RPMI7951 (cell line): ENCODE measurements at places on chromosomes 7 and 10. TPM values are rescaled to one million over a fixed set of nuclear protein-coding genes. Genes with fewer than 3 reads are reported as not detected.
A peak's percentile ranks its signal among the peaks of the same experiment; 100 is the strongest.

DNA sequence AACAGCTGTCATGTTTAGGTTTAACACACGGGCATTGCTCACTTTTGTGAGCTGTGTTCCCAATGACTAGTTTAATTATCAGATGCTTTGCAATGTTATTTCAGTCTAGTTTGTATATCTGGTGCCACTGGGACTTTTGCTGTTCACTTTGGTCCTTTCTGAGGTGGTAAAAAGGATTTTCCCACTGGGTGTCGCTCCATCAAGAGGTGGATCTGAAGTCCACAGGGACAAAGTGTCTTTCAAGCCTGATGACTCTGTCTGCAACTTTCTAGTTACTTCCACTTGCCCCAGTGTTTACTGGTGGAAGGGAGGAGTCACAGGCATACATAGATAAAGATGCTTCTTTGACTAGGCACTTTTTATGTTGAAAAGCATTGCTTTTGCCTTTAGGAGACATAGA, 242.2 kb downstream of the HGF start:
- DNase-seq = no peak

DNA sequence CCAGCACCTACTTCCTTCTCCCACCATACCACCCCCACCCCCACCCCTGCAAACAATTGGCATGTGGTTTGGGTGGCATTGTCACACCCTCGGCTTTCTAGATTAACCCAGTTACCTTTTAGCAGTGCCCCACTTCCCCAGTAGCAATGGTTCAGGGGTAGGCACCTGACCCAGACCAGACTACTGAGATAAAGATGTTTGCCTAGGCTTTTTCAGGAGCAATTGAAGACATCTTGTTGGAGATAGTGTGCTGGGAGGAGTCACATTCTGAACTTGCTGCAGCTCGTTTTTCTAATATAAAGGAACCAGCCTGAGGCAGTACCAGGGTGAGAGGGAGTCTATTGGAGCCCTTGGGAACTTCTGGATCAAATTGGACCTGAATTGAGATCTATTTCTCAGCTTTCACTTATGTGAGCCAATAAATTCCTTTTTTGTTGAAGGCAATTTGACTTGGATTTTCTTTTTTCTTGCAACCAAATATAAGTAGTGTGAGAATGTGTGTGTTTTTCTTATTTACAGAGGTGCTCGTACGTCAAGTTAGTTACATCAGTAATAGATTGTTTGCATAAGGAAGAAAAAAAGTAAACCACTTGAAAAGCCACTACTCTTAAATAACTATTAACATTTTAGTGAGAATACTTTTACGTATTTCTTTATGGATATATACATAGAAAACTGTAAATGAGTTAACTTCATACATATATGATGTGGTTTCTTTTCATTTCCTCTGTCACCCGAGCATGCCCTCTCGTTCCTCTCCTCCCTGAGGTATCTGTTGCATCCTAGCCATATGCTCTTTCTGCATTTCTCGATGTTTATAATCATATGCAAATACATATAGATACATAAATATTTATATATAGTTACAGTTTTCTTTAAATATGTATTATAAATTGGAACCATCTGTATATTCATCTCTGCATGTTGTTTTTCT, 38.0 kb downstream of the RAB18 start:
- DNase-seq = no peak

GRCh38 chr10:3046981-3047547, 20.3 kb upstream of the PFKP start:
- no peak for DNase-seq

DNA sequence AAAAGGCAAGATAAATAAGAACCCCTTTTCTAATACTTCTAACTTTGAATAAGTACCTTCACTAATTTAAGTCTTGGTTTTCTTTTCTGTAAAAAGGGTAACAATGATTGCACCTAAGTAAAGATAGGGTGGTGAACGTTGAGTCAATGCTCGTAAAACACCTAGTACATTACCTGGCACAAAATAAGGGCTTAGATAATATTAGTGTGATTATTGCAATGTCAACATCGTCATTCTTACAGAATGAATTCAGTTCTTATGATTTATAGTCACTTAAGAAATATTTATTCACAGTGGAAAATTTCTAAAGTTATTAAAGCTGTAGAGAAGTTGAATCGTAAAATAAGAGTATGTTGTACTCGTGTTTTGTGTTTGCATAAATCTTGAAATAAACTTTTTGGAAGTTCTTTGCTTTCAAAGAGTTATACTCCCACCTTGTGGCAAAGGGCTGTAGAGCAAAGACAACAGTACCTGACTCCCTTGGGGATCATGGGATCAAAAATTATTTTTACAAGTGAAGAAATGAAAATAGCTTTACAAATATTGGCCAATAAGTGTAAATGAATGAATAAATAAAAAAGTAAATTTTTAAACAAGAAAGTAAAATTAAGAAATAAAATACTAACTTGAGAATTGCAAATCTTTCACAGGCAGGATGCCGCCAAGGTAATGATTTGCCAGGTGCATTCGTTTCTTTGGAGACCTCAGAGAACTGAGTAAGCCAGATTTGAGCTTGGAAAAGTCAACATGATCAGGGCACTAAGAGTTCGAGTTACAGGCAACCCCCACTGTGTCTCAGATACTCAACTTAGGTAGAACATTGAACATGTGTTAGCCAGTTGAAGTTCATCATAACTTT, 285.8 kb upstream of the CACNA2D1 start:
- DNase-seq = peak; percentile 15

DNA sequence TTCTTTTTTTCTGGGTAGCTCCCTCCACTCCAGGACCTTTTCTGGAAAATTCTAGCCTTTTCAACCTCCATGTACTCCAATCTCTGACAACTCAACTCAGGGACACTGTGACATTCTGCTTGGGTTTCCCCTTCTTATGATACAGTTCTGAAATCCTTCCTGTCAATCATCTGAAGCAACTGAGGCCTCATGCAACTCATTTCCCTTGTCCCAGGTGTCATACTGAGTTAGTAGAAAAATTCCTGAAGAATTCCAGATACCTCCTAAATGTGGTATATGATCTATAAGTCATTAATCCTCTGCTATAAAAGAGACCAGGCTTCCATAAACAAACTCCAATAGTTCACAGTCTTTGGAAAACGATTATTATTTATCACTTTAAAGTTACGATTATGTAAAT, 43.0 kb upstream of the MYO3A start:
- no peak for DNase-seq

GRCh38 chr10:33674986-33675599, 340.6 kb upstream of the NRP1 start:
- DNase-seq = no peak

DNA sequence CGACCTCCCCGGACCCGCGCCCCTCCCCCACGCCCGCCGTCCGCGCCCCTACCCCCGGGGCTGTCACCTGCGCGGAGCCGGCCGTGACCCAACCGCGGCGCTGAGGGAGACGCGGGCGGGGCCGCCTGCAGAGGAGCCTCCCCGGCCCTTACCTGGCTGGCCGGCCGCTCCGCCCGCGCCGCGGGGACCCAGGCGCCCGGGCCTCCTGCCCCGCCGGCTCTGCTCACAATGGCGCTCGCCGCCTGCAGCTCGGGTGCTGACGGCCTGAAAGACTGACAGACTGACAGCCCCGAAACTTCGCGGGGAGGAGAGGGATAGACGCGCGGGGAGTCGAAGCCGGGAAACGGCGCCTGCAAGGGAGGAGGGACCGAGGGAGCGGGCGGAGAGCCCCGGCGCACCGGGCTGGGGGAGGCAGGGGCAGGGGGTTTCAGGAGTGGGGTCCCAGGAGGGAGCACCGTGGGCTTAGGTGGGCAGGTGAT, 393 bp downstream of the ZNF467 start:
- no peak for DNase-seq

GRCh38 chr7:100670074-100670473, 3.5 kb upstream of the GNB2 start:
- DNase-seq = no peak

- peak; percentile 49 for DNase-seq
Measured at GRCh38 chr10:62769574-62770242, 34.8 kb upstream of the ADO start.

- peak; percentile 41 for DNase-seq
Measured at GRCh38 chr7:151565541-151565940, 45.8 kb upstream of the RHEB start.

DNA sequence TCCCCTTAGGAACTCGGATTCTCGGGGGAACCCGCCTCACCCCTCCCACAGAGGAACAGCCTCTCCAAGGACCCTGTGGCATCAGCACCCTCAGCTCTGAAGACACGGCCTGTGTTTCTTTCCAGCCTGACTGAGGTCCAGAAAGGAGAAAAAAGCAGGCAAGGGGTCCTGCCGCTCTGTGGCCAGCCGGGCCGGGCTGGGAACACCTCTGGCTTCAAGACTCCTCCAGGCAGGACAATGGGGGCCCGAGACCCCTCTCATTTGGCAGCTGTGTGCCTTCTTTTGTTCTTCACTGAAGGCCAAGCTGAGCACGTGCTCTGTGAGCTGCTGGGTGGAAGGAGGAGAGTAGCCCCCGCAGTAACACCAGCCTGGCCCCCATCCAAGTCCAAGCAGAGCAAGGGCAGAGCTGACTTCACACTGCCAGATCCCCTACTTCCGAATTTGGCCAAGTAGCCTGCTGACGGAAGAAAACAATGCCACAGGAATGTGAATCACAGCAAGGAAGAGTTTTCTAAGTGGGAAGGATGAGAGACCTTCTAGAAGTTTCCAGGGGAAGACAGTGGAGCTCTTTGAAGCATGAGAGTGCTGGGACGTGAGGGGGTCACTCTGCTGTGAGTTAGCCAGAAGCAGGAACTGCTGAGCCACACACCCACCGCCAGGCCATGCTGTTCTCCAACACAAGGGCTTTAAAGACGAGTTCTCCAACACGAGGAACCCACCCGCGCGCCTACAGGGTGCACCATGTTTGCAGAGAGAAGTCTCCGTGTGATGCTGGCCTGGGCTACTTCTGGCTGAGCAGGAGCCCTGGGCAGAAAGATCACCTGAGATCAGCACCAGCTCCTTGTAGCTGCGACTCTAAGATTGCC, 3.1 kb downstream of the CNPY1 start:
- peak; percentile 6 for DNase-seq

DNA sequence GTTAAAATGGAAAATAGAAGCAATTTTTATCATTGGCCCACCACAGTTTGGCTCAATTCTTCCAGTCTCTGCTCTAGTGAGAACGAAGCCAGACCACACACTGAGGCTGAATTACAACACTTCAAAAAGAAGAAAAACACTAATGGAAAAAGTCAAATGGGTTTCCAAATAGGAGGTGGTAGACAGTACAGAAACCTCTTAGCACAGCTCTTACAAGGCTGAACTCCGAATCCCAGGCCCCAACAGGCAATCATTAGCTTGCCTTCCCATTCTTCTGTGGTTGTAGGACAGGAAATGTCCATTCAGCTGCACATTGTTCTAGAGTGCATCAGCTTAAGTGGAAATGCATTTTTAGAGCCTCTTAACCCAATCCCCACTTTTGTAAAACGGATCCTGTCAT, 115.1 kb upstream of the MEOX2 start:
- DNase-seq = peak; percentile 33

- no peak for DNase-seq
Measured at GRCh38 chr7:87000344-87000743, 59.1 kb downstream of the ELAPOR2 start.

DNA sequence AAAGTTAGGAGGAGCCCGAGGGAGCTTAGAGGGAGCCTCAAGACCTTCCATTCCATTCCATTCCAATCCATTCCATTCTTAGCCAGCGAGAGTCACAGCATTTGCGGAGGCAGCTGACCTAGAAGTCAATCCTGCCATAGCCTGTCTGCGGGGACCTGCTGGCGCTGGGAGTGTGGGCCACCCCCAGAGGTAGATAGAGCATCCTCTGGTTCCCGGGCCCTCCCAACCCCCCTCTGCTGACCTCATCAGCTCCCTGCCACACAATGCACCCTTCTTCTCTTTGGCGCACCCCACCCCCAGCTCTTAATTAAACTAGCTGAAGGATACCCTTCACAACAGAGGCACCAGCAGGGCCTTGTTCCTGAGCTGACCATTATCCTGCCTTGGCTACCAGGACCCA, 152.5 kb upstream of the ZMIZ1 start:
- no peak for DNase-seq

- no peak for DNase-seq
Measured at GRCh38 chr7:2776401-2776800, 67.7 kb downstream of the GNA12 start.

GRCh38 chr7:132528695-132529094, 47.6 kb downstream of the PLXNA4 start:
- DNase-seq = peak; percentile 72

GRCh38 chr7:37765872-37766525, 82.4 kb upstream of the NME8 start:
- DNase-seq = no peak

DNA sequence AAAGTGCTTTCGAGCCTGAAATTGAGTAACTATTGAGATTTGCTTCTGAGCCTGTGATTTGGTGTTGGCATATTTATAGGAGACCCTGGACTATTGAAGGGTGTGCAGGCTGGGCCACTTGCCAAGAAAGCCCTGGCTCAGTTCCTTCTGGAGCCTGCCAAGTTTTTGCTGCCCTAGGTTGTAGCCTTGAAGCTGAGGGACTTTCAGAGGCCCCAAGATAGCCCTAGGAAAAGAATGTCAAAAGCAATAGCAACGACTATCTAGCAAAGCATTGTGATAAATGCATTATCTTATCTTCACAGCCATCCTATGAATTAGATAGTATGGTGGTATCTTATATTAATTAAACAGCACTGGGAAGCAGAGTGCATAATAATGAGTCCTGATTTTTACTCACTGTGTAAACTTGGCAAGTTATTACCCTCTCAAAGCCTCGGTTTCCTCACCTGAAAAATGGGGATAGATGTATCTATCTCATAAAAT, 473.7 kb upstream of the PODXL start:
- no peak for DNase-seq

DNA sequence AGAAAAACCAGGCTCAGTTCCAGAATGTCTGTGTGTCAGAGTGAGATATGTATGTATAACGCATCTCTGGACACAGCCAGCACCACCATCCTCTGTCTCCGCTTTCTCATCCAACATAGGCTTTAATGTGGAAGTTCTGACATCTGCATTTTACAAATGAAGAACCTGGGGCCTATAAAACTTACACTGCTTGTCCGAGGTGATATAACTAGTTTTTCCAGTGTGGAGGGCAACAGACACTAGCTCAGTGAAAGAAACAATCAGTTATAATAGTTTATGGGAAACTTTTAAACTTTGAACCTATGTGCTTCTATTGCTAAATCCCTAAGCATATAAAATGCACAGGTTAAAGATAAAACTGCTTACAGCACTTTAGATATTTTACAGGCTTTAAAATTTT, 208.7 kb downstream of the CRPPA start:
- no peak for DNase-seq

GRCh38 chr7:50371551-50372021, 67.1 kb downstream of the IKZF1 start:
- DNase-seq = no peak

Gene WDR86
- total RNA-seq = not detected in 2 replicates

Gene LRRC18
- total RNA-seq = not detected in 2 replicates

Gene IFIT1B
- total RNA-seq = not detected in 2 replicates

Gene CLRN3
- total RNA-seq = not detected in 2 replicates

Gene JAZF1
- total RNA-seq = 9.1 and 11.3 TPM in 2 replicates

Gene NUTM2A
- not detected in 2 replicates for total RNA-seq

Gene CAV1
- total RNA-seq = 250 and 313 TPM in 2 replicates

Gene PDGFA
- total RNA-seq = 48.1 and 54.1 TPM in 2 replicates

Gene AEBP1
- 73.7 and 79.7 TPM in 2 replicates for total RNA-seq

Gene SPDYE1
- total RNA-seq = not detected in 2 replicates

Gene ADIRF
- total RNA-seq = 0.49 and 0.84 TPM in 2 replicates
